ENCODE measurements at places on chromosomes 3 and 15. TPM values are rescaled to one million over a fixed set of nuclear protein-coding genes. Genes with fewer than 3 reads are reported as not detected.

DNA sequence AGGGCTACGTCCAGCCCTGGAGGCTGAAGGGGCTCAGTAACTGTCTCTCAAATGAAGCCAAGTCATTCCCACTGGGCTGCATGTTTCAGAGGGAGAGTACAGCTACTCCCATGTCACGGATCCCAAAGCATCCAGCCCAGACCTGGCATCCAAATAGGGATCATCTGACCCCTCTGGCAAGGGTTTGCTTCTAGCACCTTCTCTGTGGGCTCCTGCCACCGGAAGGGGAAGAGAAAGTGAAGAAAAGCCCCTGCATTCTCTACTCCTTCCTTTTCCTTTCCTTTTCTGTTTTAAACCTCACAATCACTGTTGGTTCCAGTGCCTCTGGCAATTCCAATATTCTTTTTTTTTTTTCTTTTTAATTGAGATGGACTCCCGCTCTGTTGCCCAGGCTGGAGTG is 64.5 kb upstream of the CTSH start:
- no peaks in the 10 kb centered on the region for H3K36me3 ChIP-seq
- no peaks in the 10 kb centered on the region for H3K27me3 ChIP-seq
- H3K4me1 ChIP-seq = no peaks in the 10 kb centered on the region
- H3K27ac ChIP-seq = no peak overlapping the region

- peaks cover 8% of the 10 kb centered on the region for H3K4me1 ChIP-seq
- DNase-seq = no peak
- no peaks in the 10 kb centered on the region for H3K27me3 ChIP-seq
- no peak overlapping the region for H3K4me3 ChIP-seq
Measured at GRCh38 chr3:143206955-143207337, 87.4 kb downstream of the CHST2 start.

GRCh38 chr15:41573396-41573795 is 14.4 kb downstream of the TYRO3 start:
- H3K27me3 ChIP-seq = no peaks in the 10 kb centered on the region
- DNase-seq = no peak
- H3K27ac ChIP-seq = no peak overlapping the region

Gene OIP5
- total RNA-seq = 8.5 TPM

Gene RFT1
- 35.2 TPM for total RNA-seq

DNA sequence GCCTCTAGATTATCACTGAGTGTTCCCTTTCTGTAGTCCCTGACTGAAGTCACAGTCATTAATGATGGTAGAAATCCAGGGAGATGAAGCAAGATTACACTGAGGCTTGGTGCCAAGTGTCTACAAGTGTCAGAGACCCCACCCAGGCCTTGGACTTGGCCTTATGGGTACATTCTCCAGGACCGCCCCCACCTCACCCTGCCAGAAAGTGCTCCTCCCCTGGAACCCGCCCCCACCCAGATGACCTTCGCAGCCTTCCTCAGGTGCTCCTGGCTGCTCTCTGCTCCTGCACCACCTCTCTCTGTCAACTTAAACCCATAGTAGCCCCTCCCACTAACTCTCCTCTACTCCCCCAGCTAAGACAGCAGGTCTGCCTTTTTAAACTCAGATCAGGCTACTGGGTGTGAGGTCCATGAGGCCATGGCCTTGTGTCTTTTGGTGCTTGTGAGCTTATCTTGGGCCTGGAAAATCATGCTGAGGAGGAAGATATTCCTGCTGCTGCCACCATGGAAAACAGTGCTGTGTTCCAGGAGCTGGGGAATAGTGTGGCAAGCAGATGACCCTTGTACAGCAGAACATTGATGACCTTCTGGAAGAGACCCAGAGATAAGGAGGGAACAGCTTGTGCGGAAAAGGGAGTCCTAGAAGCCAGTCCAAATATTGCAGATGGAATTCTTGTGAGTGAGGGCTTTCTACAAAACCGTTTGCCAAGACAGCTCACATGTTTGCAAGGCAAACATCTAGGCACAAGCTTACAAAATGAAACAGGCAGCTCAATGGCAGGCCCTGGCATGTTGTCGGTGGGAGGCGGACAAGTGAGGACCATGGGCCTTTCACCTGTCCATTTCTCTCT is 40.3 kb upstream of the NDUFB4 start:
- H3K36me3 ChIP-seq = no peaks in the 10 kb centered on the region
- DNase-seq = no peak
- no peak overlapping the region for H3K4me3 ChIP-seq
- no peaks in the 10 kb centered on the region for H3K27me3 ChIP-seq
- H3K4me1 ChIP-seq = no peaks in the 10 kb centered on the region
- no peak overlapping the region for H3K27ac ChIP-seq

DNA sequence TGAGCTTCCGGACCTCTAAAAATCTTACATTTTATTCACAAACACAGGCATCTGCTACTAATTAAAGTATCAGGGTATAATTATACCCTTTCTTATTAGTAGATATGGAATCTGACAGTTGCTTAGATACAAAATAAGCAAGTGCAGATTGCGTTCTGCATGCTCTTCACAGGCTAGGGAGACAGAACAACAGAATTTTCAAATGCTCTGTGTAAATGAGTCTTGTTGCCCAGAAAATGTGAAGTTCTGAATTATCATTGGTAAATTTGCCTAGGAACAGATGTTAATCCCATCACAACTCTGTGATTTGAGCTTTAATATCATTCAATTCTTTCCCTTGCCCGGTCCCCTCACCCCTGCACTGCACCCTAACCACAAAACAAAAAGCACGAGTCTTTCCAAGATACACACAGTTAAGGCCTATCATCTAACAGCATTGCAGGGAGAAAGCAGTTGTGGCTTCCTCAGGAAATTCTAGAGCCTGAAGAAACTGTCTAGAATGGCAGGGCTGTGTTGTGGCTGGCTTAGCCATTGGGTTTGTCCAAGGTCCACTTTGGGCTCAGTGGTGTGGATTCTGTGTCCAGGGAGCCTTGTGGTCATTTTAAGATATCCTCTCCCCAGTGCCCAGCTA is 119.8 kb downstream of the PDCD6IP start:
- H3K4me3 ChIP-seq = no peak overlapping the region
- no peak overlapping the region for H3K27ac ChIP-seq
- H3K36me3 ChIP-seq = no peaks in the 10 kb centered on the region
- DNase-seq = no peak

DNA sequence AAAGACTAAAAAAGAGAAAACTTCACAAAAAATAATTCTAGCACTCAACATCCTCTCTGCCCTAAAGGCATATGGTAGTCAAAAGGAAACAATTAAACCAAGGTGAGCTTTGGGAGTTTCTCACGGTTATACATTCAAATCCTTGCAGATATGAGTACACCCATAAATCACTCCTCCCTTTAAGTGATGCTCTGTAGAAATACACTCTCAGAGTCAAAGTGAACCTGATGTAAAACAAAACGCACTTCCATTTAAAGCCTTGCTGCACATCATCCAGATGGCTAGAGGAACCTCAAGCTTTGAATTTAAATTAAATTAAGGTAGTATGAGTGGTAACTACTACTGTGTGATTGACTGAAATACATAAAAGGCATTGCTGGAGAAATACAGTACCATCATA is 36.0 kb upstream of the AADAC start:
- no peak overlapping the region for H3K27ac ChIP-seq
- no peaks in the 10 kb centered on the region for H3K36me3 ChIP-seq
- H3K4me1 ChIP-seq = no peaks in the 10 kb centered on the region
- H3K27me3 ChIP-seq = no peaks in the 10 kb centered on the region
- DNase-seq = no peak

Gene THRB
- total RNA-seq = 0.26 TPM

- no peaks in the 10 kb centered on the region for H3K36me3 ChIP-seq
- H3K27ac ChIP-seq = no peak overlapping the region
- no peaks in the 10 kb centered on the region for H3K27me3 ChIP-seq
- H3K4me1 ChIP-seq = peaks cover 9% of the 10 kb centered on the region
- H3K4me3 ChIP-seq = no peak overlapping the region
- DNase-seq = peak; percentile 93
Measured at GRCh38 chr3:8110966-8111798, 390.4 kb upstream of the LMCD1 start.

Gene GOLGA8G
- not detected for total RNA-seq
